OCI-M1 (cell line): ENCODE measurements at places on chromosomes 6 and 20.

- no peak for DNase-seq
Observed at GRCh38 chr6:390914-391558, 516 bp upstream of the IRF4 start.

GRCh38 chr20:63735859-63736718 lies at the start of gene LIME1:
Gene LIME1 (plus strand): TSS chr20:63736664. CDS start chr20:63737550, 886 bp downstream.
- no peak for DNase-seq

GRCh38 chr6:43254138-43254817 lies 11.0 kb downstream of the TTBK1 start:
- no peak for DNase-seq

DNA sequence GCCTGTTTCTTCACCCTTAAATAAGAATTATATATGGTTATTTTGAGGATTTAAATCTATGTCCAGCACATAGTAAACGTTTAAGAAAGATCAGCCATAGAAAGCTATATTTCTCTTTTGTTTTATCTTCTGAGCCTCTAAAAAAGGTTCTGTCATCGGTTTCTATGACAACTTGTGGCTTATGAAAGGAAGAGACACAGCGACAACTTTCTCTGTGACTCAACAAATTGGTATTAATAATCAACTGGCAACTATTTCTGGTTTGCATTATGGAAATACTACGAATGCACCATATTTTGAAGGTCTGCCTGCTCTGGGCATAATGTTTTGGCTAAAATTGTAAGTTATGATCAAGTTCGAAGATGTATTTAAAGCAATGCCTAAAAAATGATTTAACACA lies 751.0 kb downstream of the CD109 start:
- no peak for DNase-seq

DNA sequence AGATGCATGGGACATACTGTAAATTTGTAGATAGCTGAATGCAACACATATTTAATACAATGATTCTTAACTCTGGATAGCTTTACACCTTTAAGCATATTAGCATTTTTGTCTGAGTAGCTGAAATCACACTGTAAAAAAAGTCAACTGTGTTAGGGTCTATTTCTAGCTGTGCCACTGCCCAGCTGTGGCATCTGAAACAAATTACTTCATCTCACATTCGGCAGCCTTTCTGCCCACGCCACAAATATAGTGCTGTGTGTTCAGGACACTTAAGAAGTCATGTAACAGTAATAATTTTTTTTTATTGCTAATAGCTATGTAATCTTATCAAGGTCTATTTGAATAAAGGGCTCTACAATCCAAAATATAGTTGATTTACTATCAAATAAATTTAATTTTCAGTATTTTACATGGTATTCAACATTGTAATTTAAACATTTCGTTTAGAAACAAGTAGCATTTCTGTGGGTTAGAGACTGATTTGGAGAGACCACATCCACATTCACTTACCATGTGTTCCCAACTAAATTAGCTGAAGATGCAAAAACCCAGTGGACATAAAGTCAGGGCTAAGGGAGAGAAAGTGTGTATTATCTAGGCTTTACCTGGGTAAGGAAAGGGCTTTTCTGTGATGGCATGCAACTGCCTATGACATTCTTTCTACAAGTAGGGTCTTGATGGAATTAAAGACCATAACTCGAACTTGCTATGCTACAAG lies 276.7 kb downstream of the PLCB1 start:
- DNase-seq, result no peak

GRCh38 chr6:69542494-69542893 lies 254.3 kb downstream of the LMBRD1 start:
- no peak for DNase-seq

DNA sequence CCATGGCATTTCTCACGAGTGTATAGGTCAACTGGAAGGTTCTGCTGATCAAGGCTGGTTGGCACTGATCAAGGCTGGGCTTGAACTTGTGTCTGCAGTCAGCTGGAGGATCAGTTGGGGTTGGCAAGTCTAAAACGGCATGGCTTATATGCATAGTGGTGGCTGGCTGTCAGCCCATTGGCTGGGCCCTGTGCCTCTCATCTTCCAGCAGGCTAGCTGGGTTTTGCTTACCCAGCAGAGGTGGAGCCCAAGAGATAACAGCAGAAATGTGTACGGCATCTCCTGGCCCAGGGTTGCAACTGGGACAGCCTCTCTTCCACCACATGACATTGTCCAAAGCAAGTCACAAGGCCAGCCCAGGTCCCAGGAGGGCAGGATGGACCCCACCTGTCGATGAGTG lies 158.2 kb downstream of the BMP7 start:
- DNase-seq, result no peak

- no peak for DNase-seq
Observed at GRCh38 chr20:46058599-46059281, 29.7 kb downstream of the SLC12A5 start.

GRCh38 chr6:71205336-71205956 lies 83.2 kb upstream of the OGFRL1 start:
- no peak for DNase-seq

- DNase-seq, result no peak
Observed at GRCh38 chr6:51396583-51396982, 577.9 kb downstream of the TFAP2B start.

DNA sequence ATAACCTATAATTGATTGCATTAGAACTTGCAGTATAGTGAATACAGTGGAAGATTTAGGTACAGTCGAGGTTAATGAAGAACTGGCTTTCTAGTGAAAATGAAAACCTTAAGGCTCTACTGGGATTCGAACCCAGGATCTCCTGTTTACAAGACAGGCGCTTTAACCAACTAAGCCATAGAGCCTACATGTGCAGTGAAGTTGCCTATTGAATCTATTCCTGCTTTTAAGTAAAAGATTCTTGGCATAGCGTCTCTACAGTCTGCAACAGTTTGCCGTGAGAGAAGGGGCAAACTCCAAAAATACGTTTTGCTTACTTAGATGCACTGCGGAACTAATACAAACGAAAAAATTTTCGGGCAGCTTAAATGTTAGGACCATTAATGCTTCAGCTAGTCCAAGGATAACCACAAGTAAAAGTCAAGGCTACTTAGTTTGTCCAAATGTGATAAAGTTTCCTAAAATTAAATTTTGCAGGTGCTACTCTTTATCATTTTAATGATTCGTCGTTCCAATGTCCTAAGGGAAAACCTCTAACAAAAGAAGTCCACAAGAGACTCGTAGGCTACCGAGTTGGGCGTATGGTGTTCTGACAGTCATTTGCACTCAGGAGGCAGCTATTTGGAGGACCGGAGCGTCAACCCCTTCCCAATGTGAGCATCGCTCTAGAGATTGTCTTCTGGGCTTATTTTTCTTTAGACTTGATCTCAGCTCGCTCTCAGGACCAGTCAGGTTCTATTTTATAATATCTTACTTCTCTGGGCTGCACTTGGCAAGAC lies 31.3 kb upstream of the ZSCAN23 start:
- peak; percentile 97 for DNase-seq

DNA sequence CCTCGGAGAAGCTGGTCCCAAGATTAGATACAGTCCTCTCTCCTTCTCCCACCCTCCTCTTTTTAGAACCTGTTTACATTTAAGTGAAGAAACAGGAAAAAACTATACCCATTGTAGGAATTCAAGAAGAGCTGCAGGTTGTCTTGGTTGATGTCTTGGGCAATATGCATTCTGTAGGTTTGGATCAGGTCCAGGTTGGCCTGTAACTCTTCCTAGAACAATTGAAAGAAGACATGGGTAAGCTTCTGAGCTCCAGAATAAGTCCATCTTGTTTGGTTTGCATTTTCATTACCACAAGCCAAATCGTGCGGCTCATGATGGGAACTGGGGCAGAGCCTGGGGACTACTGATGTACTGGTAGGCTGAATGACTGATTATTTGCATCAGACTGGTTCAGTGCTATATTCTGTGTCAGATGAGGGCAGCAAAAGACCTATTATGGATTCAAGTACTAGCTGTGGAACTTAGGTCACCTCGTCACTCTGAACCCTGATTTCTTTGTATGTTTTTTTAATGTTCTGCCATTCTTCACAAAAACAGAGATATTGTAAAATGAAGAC lies 20.3 kb upstream of the SLA2 start:
- DNase-seq, result peak; percentile 31

- DNase-seq, result no peak
Observed at GRCh38 chr6:69918813-69919475, 52.6 kb downstream of the COL19A1 start.

GRCh38 chr6:2949536-2950083 lies 21.8 kb downstream of the SERPINB6 start:
- no peak for DNase-seq

- DNase-seq, result no peak
Observed at GRCh38 chr20:63782051-63782471, 42.5 kb downstream of the SLC2A4RG start.

DNA sequence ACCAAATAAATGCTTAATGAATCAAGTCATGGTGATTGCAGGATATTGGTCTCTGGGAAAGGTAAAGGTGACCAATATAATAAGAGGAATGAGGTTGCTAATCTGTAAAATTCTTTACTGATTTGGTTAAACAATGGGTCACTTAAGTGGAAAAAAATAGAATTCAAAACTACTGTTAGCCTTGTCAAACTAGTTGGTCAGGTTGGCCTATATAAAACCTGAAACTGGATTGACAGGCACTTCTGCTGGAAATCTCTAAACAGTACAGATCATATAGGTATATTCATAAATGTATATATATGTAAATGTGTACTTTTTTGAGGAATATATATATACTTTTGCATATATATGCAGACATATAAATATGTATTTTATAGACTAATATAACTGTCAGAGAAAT lies 19.7 kb downstream of the PLCB4 start:
- DNase-seq, result no peak

DNA sequence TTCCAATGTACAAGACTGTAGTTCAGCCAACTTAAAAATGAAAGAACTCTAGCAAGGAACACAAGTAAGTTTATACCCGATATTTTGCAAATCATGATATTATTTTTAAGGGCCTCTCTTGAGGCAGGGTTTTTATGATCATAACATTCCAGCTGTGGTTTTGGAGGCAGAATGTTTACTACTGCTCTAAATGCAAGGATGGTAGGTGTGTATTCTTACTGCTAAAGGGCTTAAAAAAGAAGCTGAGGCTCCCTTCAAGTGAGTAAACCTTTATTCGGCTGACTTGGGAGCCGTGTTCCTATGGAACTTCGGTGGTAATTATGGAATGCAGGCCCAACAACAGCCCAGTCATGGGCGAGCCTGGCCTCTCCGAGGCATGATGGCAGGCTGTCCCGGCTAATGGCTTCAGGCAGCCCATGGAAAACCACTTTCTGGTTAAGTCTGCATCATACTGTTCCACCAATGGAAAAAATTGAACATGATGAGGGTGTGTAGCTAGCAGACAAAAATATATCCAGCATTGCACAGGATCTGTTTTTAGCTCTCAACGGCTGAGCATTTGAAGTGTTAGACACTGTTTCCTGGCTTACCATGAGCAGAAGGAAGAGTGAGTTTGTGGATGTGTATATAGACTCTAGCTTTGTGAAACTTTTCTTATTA lies 111.5 kb downstream of the TIAM2 start:
- no peak for DNase-seq

DNA sequence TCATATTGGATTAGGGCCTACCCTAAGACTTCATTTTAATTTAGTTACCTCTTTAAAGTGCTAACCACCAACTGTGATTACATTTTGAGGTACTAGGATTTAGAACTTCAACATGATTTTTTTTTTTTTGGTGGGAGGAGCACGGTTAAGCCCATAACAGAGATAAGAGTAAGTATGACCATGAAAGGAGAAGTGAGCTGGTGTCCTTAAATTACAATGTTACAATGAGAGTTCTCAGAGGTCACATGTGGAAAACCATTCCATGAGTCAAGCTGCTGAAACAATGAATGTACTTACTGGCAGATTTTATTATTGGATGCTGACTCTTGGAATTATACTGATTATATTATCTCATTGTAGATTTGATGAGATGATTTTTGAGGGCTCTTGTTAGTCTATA lies 779.3 kb upstream of the CITED2 start:
- DNase-seq, result peak; percentile 84

- DNase-seq, result no peak
Observed at GRCh38 chr20:41701588-41702348, 83.6 kb upstream of the CHD6 start.

GRCh38 chr6:35064290-35064689 lies 76.8 kb downstream of the TCP11 start:
- no peak for DNase-seq

DNA sequence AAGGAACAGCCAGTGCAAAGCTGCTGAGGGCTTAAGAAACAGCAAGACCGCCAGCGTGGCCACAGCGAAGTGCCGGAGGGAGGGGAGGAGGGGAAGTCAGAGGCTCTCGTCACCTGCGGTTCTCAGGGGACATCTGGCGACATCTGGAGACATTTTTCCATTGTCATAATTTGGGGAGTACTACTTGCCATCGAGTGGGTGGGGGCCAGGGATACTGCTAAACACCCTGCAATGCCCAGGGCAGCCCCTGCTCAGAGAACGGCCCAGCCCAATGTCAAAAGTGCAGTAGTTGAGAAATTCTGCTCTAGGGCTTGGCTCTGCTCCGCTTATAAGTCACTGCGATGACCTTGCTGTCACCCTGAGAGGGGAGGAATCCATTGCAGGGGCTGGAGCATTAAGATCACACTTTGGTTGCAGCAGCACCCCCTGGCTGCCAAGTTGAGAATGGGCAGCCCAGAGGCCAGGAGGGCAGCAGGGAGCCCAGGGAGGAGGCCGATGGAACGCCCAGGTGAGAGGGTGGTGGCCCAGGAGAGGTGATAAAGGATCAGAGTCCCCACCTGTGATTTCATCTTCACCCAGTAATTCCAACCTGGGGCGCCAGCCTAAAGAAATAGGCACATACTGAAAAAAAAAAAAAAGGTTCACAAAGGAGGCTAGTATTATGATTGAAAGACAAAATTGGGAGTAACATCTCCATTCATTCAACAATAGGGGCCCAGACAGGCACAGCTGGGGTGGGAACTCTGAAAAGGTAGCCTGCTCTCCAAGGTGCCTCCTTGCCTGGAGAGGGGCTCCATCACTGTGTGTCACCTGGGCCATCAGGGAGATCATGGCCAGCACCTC lies 218.2 kb downstream of the BMP7 start:
- peak; percentile 35 for DNase-seq

- peak; percentile 84 for DNase-seq
Observed at GRCh38 chr20:11401988-11402387, 515.7 kb upstream of the BTBD3 start.

- no peak for DNase-seq
Observed at GRCh38 chr20:50213531-50214106, 23.0 kb downstream of the CEBPB start.

GRCh38 chr6:28407401-28407800 lies 7.9 kb upstream of the ZSCAN12 start:
- DNase-seq, result no peak

- no peak for DNase-seq
Observed at GRCh38 chr6:145233955-145234354, 501.4 kb downstream of the EPM2A start.

DNA sequence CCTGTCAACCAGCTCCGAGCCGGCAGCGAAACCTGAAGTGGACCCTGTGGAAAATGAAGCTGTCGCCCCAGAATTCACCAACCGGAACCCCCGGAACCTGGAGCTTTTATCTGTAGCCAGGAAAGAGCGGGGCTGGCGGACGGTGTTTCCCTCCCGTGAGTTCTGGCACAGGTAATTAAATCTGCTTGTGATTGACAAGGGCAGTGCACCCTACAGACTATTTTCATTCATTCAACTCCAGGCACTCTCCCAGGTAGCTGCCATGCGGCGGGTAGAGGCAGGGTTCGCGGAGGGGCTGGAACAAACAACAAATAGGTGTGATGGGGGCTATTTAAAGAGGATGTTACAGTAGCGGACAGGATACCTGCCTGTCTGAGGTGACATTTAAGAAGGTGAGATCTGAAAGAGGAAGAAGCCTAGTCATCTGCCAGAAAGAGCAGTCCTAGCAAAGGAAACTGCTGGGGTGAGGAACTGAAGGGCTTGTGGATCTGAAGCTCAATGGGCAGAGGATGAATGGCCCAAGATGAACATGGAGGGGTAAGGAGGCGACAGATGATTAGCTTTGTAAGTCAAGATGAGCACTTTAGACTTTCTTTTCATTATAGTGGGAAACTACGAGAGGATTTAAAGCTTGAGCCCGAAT lies 810 bp downstream of the MRPL18 start:
- DNase-seq, result peak; percentile 27
